ENCODE measurements at places on chromosomes 5 and 9.

DNA sequence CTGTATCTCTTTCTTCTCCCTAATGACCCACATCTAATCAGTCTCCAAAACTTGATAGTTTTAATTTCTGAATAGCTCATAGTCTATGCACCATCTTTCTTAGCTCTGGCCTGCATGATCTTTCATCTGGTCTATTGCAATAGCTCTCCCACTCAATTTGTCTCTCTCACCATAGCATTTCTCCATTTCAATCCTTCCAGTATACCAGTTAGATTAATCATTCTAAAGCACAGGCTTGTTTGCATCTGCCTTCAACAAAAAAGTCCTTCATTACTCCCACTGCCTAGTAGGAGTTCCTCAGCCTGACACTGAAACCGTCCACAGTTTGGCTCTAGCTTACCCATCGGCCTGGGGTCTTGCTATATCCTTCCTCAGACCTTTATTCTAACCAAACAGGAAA is 344.9 kb downstream of the ENC1 start:
- DNase-seq = no peak

GRCh38 chr5:169106911-169107706 is 193.8 kb downstream of the SLIT3 start:
- DNase-seq = no peak

DNA sequence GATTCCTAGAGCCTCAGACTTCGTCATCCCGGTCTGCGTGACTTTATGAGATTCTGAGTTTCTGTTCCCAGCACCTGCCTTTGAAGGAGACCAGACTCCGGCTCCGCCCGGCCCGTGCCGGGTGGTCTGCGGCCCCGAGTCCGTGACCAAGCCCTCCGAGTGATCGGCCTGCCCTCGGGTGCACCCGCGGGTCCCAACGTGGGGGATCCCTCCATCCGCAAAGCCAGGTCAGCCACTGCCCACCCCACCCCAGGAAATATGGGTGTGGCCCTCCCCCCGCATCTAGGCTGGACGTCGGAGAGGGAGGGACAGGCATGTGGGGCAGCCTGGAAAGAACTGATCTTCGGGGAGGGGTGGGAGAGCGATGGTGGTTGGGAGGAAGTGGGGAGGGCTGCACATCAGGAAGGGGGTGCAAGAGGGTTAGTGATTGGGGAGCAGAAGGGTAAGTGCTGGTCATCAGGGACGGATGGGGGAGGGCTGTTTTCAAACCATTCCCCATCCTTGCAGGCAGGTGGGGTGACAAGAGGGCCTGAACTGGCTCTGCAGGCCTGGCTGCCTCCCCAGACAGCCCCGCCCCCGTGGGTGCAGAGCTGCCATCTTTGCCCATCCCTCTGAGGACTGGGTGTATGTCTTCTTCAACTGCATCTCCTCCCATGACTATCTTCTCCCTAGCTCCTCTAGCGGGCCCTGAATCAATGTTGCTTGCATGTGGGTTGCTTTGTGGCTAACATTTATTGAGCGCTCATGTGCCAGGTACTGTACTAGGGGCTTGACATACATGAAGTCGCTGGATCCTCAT is 747 bp downstream of the LRSAM1 start:
- DNase-seq = peak; percentile 84

DNA sequence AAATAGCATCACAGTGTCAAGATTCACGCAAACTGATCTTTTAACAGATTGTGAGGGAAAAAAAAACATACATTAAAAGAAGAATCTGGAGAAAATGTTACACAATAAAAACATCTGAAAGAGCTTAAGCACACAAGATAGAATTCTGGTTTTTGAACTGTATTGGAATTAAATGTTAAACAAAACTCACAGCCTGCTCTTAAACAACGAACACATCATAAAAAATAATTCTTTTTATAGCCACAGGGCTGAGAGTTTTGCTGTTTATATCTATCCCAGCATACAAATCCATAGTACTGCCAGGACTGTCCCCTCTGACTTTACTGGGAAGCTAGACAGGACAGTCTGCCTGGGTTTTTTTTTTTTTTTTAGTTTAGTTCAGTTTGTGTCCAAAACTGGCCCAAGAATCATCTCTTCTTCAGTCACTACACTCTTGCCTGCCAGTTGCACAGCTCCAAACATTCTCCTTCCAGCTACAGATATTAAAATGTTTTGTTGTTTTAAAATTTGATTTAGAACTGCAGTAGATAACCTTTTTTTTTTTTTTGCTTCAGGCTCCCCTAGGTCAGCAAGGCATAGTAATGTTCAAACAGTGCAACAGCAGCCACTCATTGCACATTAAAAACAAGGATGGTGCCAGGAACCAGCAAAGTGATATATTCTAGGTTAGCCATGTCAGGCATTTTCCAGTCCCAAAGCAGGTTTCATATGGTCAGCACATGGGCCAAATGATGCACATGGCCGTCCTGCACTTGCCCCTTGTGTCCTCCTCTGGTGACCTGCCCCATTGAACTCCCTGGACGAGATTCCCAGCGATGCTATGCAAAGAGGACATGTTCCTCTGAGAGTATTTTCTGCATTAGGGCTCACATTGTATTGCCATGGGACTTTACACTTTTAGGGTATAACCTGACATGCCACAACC is 173.6 kb downstream of the ARL15 start:
- DNase-seq = no peak

- peak; percentile 47 for DNase-seq
Observed at GRCh38 chr9:107158321-107158720, 124.8 kb upstream of the RAD23B start.

DNA sequence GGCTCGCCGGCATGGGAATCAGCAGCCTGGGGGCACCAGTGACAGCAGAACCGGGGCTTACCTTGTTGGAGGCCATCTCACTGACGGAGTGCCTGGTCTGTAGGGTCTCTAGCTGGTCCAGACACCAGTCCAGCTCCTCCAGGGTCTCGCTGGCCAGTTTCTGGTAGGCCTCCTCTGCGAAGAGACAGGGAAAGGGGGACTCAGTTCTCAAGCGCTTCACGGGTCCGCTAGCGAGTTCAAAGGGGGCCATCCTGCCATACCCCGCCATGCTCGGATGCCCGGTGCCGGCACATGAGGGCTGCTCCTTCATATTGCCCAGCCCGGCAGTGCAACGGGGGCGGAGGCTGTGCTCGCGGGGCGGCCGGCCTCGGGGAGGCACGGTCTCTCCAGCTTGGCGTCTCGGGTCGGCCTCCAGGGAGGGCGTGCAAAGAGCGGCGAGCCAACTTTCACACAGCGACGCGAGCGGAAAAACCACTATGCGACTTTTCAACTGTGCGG is 456.0 kb downstream of the RAB3C start:
- DNase-seq = no peak

DNA sequence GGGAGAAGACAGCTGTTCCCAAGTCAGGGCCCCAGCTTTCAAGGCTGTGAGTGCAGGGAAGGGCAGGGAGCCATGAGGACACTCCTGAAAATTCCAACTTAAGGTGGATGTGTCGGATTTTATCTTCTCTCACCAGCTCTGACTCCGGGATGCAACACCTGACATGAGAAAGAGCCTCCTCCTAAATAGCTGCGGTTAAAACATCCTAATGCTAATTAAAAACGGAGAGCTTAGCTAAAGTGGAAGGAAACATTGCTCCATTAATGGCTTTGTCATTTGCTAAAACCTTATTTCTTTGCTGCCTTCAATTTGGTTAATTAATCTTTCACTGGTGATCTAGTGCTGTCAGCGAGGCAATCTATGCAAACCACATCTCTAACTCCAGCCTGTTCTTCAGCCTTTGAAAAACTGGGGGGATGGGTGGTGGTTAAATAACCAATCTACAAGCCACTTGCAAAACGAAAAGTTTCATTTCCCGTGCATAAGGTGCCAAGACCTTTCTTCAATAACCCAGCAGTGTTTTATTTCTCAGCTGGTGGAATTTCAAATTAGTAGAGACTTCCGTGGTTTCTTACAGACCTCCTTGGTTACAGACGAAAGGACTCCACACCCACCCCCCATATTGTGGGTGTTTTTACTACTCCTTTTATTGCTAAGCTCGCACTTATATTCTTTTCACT is 379.6 kb downstream of the MLLT3 start:
- DNase-seq = no peak

GRCh38 chr9:107949061-107949460 is 459.5 kb upstream of the KLF4 start:
- DNase-seq = no peak

GRCh38 chr5:179803651-179804554 is 2.8 kb downstream of the MGAT4B start:
- DNase-seq = peak; percentile 74

GRCh38 chr9:134875371-134875770 is 5.2 kb upstream of the FCN2 start:
- DNase-seq = no peak

GRCh38 chr5:95817430-95817829 is 5.1 kb downstream of the GLRX start:
- DNase-seq = peak; percentile 98

- DNase-seq = no peak
Observed at GRCh38 chr9:113350937-113351336, 1.6 kb downstream of the BSPRY start.

DNA sequence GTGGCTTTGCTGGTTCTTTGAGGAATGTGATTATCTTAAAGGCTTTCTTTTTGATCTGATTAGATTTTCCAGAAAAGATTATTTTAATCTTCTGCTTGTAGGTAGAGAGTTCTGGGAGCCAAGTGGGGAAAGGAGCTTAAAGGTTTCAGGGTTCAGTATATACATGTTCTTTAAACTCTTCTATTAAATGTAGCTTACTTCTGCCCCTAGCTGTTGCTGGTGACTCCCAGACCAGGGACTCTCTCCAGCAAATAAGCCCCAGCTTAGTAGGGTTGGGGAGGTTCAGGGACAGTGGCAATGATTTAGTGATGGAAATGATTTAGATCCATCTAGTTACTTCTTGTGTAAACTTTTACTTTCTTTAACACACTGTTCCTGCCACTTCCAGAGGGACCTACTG is 72.2 kb downstream of the SLC12A2 start:
- DNase-seq = no peak

GRCh38 chr5:58963821-58964220 is 380.9 kb downstream of the RAB3C start:
- DNase-seq = no peak

GRCh38 chr5:40240111-40240510 is 439.6 kb upstream of the PTGER4 start:
- DNase-seq = peak; percentile 70

DNA sequence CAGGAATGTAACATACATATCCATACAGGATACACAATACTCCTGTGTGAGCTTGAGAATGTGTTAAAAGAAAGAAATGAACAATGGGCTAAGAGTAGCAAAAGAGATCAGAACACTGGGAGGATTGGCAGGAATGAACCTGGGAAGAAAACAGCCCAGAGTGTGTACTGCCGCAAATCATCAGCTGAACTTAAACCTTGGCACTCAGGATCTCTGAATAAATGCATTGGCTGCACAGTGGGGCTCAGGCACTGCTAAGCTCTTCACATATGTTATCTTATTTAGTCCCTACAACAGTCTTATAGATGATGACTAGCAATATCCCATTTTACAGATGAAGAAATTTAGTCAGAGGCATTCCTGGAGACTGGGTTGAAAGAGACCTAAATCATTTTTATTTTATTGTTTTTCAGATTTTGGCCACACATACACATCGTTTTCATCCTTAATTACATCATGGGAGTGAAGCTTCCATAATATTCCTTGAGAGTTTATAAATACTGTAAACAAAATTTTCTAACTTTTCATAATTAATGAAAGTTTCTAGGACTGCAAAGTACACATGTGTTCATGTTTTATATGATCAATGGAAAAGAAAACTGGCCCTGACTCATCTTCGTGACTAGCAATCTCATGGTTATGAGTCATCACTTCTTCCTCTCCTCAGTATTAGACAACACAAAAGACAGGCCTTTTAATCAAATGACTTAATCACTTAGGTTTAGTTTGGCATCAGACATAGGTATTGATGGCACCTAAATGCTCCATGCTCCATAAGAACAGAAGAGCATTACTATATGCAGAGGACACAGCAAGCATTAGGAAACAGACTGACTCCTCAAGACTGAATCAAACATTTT is 59.2 kb downstream of the CDH18 start:
- DNase-seq = peak; percentile 91

- no peak for DNase-seq
Observed at GRCh38 chr5:72519111-72519510, 11.9 kb upstream of the ZNF366 start.
